Activated T-helper 17 cell treated with anti-CD3 and anti-CD28 coated beads, Interleukin-2, amount 50 U/mL, for 72 hours (primary cell): ENCODE measurements at places on chromosomes 2 and 18. TPM values are rescaled to one million over a fixed set of nuclear protein-coding genes. Genes with fewer than 3 reads are reported as not detected.

GRCh38 chr2:241072151-241072550, 29.9 kb downstream of the MTERF4 start:
- peaks cover 26% of the 10 kb centered on the region for H3K36me3 ChIP-seq
- H3K27me3 ChIP-seq: no peaks in the 10 kb centered on the region
- H3K27ac ChIP-seq: peak overlapping the region; percentile 72
- no peak for ATAC-seq
- H3K4me3 ChIP-seq: no peak overlapping the region

DNA sequence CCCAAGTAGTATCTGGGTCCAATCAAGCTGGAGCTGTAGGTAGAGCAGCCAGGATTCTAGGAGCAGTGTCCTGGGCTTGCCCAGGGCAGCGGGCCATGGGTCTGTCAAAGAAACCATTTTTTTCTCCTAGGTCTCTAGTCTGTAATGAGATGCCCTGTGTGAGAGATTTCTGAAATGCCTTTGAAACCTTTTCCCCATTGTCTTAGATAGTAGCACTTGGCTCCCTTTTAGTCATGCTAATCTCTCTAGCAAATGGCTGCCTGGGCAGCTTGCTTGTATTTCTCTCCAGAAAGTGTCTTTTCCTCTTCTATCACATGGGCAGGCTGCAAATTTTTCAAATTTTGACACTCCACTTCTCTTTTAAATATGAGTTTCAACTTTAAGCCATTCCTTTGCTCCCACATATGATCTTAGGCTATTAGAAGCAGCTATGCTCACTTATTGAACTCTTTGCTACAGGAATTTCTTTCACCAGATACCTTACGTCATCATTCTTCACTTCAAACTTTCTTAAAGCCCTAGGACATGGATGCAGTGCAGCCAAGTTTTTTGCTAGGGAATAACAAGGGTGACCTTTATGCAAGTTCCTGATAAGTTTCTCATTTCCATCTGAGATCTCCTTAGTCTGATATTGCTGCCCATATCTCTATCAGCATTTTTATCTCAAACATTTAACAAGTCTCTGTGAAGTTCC, 890.2 kb upstream of the VRK2 start:
- H3K4me1 ChIP-seq: no peaks in the 10 kb centered on the region
- ATAC-seq: no peak
- no peaks in the 10 kb centered on the region for H3K27me3 ChIP-seq
- no peak overlapping the region for H3K27ac ChIP-seq
- no peaks in the 10 kb centered on the region for H3K36me3 ChIP-seq

DNA sequence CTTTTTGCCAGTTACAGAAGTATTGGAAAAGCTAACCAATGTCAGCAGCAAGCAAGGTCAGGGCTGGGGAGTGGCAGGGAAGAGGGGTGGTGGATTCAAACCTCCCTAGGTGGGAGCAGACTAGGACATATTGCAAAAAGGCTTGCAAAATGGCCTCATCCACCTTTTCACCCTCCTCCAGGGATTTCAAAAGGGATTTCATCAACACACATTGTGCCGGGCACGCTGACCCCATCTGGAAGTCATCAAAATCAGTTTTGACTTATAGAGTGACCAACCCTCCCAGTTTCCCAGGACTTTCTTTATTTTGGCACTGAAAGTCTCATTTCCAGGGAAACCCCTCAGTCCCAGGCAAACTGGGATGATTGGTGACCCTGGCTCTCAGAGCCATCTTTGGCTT, 94.7 kb downstream of the BIN1 start:
- no peaks in the 10 kb centered on the region for H3K36me3 ChIP-seq
- H3K27ac ChIP-seq: no peak overlapping the region
- ATAC-seq: no peak
- H3K27me3 ChIP-seq: peaks cover 44% of the 10 kb centered on the region

DNA sequence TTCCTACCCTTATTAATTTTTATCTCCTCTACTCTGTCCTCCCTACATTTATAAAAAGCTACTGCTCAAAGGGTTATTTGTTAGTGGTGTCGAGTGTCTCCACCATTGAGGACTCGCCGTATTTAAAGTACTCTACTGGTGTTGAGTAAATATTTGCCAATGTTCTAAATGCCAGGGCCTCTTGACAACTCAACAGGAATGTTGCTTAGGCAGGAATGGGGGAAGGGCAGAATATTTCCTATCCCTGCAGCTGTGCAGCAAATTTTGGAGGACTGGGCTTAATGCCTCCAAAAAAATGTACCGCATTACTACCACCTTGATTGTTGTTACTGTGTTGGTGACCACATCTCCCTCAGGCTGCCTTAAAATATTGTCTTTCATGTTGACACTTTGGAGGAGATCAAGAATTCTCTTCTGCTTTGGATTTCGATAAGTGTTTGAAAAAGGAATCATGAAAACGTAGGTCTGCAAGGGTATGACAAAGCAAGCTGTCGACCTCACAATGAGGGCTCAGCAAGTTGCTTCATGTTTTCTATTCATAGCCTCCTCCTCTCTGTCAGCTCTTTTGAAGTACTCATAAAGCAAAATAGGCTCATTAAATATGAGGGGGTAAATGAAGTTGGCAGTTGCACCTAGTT, 84.3 kb downstream of the EFEMP1 start:
- no peak overlapping the region for H3K4me3 ChIP-seq
- H3K27me3 ChIP-seq: peaks cover 3% of the 10 kb centered on the region
- H3K36me3 ChIP-seq: no peaks in the 10 kb centered on the region
- ATAC-seq: no peak
- H3K27ac ChIP-seq: no peak overlapping the region
- no peaks in the 10 kb centered on the region for H3K4me1 ChIP-seq

- H3K27ac ChIP-seq: no peak overlapping the region
- peaks cover 13% of the 10 kb centered on the region for H3K36me3 ChIP-seq
- H3K4me1 ChIP-seq: peaks cover 13% of the 10 kb centered on the region
- peak; percentile 57 for ATAC-seq
- H3K27me3 ChIP-seq: no peaks in the 10 kb centered on the region
Observed at GRCh38 chr2:143246815-143247744, 117.9 kb downstream of the ARHGAP15 start.

GRCh38 chr2:139079311-139079710, 299.1 kb upstream of the NXPH2 start:
- no peaks in the 10 kb centered on the region for H3K27me3 ChIP-seq
- H3K4me3 ChIP-seq: no peak overlapping the region
- no peaks in the 10 kb centered on the region for H3K36me3 ChIP-seq
- no peak overlapping the region for H3K27ac ChIP-seq

DNA sequence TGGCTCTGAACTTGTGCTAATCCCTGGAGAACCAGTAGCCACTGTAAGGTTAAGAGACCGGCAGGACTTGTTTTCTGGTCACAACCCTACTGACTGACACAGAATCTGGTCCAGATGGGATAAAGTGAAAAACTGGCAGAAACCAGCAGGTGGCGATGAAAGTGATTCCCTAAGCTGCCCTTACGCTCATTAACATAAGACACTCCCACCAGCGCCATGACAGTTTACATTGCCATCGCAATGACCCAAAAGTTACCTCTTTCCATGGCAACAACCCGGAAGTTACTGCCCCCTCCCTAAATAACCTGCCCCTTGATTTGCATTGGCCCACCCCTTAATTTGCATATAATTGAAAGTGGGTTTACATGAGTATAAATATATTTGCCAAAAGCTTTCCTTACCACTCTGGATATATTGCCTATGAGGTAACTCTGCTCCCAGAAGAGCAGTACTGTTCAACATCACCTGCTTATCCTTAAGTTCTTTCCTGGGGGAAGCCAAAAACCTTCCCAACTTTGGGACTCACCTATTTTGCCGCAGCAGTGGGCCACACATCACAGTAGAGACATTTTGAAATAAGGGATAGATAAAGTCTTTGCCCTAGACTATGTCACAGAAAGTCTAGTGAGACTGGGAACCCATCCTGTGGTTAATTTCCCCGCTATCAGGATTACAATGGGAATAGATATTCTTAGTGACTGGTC, 35.8 kb upstream of the AFF3 start:
- no peaks in the 10 kb centered on the region for H3K27me3 ChIP-seq
- no peaks in the 10 kb centered on the region for H3K4me1 ChIP-seq
- no peak overlapping the region for H3K4me3 ChIP-seq
- H3K27ac ChIP-seq: no peak overlapping the region

DNA sequence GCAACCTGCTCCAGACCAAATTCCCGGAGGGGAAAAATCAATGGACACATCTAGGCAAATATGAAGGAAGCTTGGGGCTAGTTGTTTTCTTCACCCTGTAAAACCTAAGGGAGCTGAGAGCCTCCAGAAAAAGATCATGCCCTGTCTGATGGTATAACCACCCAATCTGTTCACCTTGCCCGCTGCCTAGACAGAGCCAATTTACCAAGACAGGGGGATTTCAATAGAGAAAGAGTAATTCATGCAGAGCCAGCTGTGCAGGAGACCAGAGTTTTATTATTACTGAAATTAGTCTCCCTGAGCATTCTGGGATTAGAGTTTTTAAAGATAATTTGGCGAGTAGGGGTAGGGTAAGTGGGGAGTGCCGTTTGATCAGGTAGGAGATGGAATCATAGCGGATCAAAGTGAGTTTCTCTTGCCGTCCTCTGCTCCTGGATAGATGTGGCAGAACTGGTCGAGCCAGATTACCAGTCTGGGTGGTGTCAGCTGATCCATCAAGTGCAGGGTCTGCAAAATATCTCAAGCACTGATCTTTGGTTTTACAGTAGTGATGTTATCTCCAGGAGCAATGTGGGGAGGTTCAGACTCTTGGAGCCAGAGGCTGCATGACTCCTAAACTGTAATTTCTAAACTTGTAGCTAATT, 35.1 kb upstream of the B4GALT6 start:
- H3K4me1 ChIP-seq: no peaks in the 10 kb centered on the region
- peaks cover 10% of the 10 kb centered on the region for H3K27me3 ChIP-seq
- no peak overlapping the region for H3K4me3 ChIP-seq
- no peak overlapping the region for H3K27ac ChIP-seq
- ATAC-seq: no peak

DNA sequence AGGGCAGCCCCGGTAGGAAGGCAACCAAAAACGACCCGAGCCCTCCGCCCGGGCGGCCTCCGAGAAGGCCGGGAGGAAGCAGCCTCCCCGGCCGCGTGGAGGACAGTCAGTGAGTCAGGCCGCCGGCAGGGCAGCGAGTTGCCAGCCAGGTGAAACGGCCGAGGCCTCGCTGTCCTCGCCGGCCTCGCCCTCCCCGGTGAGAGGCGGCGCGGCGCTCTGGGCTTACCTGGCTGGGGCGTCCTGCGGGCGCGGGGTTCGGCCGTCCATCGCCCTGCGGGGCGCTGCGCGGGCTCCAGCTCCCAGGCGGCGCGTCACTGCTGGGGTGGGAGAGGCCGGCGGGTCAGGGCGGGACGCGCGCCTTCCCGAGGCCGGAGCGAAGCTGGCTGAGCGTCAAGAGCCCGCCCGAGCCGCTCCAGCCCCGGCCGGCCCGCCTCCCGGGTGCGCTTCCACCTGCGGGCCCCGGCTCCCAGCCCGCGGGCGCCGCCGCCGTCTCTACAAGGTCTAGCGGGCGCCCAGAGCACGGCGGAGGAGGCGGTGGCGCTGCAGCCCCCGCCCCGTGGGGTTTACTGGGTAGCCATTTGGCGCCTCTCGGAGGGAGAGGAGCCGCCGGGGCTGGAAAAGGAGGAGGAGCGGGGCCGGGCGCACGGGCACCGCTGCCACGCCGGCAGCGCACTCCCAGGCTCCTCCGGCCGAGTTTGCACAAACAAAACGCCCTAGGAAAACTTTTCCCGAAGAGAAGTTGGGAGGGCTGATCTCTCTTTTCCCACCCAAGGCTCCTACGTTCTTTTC, 499 bp downstream of the COBLL1 start:
- H3K27me3 ChIP-seq: peaks cover 31% of the 10 kb centered on the region
- H3K4me1 ChIP-seq: no peaks in the 10 kb centered on the region
- peak; percentile 45 for ATAC-seq
- no peak overlapping the region for H3K27ac ChIP-seq
- no peaks in the 10 kb centered on the region for H3K36me3 ChIP-seq
- H3K4me3 ChIP-seq: peak overlapping the region; percentile 46

- no peaks in the 10 kb centered on the region for H3K27me3 ChIP-seq
- H3K4me3 ChIP-seq: no peak overlapping the region
- peaks cover 23% of the 10 kb centered on the region for H3K4me1 ChIP-seq
- no peak for ATAC-seq
Observed at GRCh38 chr2:191190435-191190834, 39.6 kb upstream of the STAT4 start.

GRCh38 chr2:224924631-224925030, 117.6 kb downstream of the DOCK10 start:
- ATAC-seq: no peak
- peak overlapping the region; percentile 97 for H3K27ac ChIP-seq
- peaks cover 74% of the 10 kb centered on the region for H3K36me3 ChIP-seq
- peak overlapping the region; percentile 78 for H3K4me3 ChIP-seq

- no peak overlapping the region for H3K4me3 ChIP-seq
- H3K27me3 ChIP-seq: peaks cover 15% of the 10 kb centered on the region
- ATAC-seq: no peak
- no peak overlapping the region for H3K27ac ChIP-seq
Observed at GRCh38 chr2:173571021-173571821, 216.5 kb downstream of the CDCA7 start.

DNA sequence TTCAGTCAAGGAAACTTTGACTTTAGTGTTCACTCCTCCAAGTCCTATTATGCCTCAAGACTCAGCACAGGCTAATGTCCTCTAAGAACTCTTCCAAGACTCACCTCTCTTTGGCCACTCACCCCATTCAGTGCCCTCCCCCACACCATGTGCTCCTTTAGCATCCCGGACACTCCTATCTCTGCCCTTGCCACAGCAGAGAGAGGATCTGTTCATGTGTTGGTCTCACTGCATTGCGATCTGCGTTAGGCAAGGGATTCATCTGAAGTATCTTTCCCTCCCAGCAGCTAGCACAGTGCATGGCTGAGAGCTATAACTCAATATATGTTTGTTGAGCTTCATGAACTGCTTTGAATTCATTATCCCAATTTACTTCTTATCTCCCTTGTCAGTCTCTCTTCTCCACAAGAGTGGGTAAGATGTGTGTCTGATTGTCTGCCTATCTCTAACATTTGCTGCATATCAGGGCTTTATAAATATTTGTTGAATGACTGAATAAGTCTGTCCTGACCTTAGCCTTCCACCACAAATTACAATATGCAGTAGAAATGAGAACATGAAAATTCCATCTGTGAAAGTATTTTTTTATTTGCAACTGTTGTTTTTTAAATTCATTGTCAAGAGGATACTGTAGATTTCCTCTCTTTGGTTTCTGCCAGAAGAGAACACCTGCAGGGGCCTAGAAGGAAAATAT, 179.9 kb upstream of the NCKAP5 start:
- no peaks in the 10 kb centered on the region for H3K36me3 ChIP-seq
- H3K27me3 ChIP-seq: peaks cover 9% of the 10 kb centered on the region
- no peak overlapping the region for H3K4me3 ChIP-seq
- no peak for ATAC-seq
- H3K27ac ChIP-seq: no peak overlapping the region

Gene KCNK3
- total RNA-seq: not detected

Gene RNF138
- total RNA-seq: 43.3 TPM

Gene BMP10
- total RNA-seq: not detected
